SK-N-DZ (cell line): ENCODE measurements at places on chromosomes 7 and 10.

DNA sequence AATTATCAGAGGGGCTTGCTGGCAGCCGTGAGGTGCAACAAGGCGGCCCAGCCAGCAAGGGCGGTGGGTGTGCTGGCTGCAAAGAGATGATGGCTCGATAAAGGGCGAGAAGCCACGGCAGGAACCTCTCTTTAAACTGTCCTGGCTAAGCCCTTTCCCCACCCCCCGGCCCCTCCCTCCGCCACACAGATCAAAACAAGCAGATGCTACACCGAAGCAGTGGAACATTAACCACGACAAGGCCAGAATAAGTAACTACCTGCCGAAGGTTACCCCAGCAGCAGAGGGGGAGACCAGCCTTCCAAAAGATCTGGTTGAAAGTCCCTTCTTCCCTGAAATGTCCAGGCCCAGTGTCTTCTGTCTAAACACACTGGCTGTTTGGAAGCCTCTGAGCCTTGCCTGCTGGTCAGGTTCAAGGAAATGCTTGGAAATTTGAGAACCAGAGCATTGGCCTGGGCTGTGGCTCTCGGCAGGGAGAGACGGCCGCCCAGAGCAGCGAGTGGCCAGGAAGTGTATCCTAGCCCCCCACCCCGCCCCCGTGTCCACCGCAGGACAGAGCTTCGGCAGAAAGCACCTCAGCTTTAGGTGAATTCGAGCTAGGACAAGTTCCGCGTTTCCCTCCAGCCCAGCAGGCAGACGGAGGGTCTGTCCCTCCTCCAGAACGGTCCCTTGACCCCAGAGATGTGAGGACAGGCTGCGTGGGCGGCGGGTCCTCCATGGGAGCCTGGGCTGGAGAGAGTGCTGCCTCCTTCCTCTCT, 2.1 kb downstream of the FAM20C start:
- DNase-seq: peak; percentile 54

DNA sequence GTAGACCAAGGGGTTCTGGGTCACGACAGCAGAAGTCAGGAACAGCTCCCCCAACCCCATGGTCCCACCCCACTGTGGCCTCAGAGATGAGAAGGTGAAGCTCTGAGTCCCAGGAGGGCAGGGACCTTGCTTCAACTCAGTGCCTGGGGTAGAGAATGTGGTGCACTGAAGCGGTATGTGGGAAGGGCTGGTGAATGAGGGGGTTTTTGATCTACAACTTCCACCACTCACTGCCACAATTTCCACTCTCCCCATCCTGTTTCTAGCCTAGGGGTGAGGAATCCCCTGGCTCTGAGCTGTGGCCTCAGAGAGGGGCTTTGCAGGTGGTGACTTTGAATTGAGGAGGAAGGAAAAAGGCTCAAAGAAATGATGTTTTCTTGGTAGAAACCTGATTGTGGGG, 44.9 kb upstream of the TOMM7 start:
- no peak for DNase-seq

GRCh38 chr7:97015279-97015678, 9.4 kb downstream of the DLX5 start:
- no peak for DNase-seq

DNA sequence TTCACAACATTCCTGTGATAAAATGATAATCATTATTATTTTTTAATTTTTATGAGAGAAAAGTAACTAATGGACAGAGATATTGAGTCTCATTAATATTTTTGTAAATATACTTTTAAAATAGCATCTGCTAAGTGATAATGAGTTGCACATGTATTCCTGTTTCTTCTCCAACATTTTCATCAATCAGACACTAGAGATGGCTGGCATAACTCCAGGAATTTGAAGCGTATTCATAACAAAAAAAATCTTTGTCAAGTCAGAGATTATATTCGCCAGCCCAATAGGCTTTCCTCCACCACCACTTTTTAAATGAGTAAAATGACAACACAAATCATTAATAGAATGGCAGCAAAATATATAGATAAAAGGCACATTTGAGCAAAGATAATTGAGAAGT, 524.0 kb upstream of the KCND2 start:
- DNase-seq: no peak
